ENCODE measurements at places on chromosomes 7 and 10.

DNA sequence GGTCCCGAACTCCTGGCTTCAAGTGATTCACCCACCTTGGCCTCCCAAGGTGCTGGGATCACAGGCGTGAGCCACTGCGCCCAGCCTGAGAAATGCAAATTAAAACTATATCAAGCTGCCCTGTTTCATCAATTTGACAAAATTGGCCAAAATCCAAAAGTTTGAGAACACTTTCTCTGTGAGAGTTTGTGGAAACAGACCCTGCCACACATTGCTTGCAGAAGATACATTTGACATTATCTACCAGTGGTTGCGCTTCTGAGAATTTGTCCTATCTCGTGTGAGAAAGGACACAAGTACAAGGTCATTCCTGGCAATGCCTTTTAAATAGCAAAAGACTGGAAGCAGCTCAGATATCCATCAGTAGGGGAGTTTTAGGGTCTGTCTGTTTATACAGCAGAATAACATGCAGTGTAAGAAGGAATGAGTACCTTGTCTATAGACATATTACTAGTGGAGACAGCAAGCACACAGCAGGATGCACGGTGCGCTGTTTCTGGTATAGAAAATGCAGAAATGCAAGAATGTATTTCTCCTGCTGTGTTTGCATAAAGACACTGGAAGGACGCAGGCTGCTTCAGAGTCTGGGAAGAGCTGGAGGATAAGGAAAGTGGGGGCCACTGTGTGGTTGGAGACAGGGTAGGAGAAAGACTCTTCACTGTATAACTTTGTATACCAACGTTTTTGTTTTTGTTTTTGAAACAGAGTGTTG is 4.3 kb downstream of the LHPP start:
- no peak for DNase-seq

- peak; percentile 70 for DNase-seq
Measured at GRCh38 chr7:26419198-26419597, 127.5 kb downstream of the SNX10 start.

DNA sequence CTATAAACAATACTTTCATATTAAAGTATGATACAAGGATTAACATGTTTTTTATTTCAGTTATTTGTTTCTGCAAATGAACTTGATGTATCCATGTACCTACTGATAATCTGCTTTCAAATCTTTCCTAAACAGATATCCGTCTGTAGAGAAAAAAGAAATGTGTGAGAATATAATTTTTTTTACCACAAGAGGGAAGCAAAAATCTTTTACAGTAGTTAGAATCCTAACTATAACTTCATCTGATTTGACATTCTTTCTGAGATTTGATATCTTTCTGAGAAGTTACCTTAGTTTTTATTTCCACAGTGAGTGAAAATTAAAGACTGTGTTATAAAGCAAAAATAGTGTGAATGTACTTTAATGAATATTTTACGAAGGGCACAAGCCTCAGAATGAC is 203.9 kb upstream of the PCLO start:
- peak; percentile 42 for DNase-seq

- DNase-seq = no peak
Measured at GRCh38 chr10:114283535-114284234, 44.6 kb downstream of the VWA2 start.

- DNase-seq = no peak
Measured at GRCh38 chr10:66882271-66882670, 43.6 kb upstream of the LRRTM3 start.

- DNase-seq = no peak
Measured at GRCh38 chr7:135246191-135246825, 12.7 kb downstream of the STRA8 start.

GRCh38 chr10:125105155-125105554 is 55.2 kb downstream of the CTBP2 start:
- no peak for DNase-seq

DNA sequence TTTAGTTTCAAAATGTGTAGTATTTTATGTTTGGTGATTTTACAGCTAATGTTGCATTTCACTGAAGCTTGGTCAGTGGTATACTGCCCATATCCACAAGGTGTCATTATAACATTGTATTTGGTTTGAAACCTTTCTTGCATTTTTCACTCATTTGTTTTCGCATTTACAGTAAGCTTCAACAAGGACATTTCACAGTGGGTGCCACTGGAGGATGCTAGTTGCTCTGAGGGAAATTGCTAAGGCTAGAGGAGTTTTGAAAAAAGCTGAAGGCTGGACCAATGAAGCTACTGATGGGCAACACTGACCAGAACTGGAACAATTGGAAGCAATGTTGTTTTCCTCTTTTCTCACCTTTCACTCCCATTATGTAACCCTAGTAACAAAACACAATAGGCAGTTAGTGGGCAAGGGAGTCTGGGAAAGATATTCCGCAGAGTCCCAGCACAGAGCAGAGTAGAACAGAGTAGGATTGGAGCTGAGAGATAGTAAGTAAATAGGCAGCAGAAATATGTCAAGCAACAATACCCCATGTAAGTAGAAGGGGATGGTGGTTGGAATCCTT is 23.6 kb upstream of the SRI start:
- DNase-seq = peak; percentile 54

DNA sequence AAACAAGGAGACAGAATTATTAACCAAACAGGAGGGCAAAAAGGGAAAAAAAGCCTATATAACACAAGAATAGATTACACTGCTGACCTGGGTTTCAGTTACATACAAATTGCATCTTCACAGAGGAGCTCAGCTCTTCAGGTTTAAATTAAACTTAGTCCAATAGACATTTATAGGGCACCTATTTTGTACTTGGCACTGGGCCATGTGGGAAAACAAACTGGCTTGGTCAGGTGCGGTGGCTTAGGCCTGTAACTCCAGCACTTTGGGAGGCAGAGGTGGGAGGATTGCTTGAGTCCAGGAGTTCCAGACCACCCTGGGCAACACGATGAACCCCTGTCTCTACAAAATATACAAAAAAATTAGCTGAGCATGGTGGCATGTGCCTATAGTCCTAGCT is 62.3 kb upstream of the CCDC6 start:
- DNase-seq = no peak

- no peak for DNase-seq
Measured at GRCh38 chr7:133703547-133703946, 423.6 kb upstream of the LRGUK start.

DNA sequence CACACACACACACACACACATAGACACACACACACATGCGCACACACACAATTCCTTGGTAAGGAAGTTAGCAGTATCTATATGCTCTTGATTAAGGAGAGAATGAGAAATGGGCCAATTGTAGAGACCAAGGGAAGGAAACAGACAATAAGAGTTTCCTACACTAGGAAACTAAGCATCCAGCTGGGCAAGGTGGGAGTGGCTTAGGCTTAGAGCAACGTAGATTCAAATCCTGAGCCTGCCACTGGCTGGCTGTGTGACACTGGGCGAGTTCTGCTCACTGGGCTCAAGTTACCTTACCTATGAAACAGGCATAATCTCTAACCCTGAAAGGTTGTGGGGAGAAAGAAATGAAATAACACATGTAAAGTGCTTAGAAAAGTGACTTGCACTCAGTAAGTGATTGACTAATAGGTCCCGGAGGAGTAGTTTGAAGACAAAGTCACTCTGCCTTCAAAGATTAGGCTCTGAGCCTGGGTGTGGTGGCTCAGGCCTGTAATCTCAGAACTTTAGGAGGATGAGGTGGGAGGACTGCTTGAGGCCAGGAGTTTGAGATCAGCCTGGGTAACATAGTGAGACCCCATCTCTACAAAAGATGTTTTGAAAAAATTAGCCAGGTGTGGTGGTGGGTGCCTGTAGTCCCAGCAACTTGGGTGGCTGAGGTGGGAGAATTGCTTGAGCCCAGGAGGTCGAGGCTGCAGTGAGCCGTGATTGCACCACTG is 701.4 kb downstream of the PARD3 start:
- no peak for DNase-seq

DNA sequence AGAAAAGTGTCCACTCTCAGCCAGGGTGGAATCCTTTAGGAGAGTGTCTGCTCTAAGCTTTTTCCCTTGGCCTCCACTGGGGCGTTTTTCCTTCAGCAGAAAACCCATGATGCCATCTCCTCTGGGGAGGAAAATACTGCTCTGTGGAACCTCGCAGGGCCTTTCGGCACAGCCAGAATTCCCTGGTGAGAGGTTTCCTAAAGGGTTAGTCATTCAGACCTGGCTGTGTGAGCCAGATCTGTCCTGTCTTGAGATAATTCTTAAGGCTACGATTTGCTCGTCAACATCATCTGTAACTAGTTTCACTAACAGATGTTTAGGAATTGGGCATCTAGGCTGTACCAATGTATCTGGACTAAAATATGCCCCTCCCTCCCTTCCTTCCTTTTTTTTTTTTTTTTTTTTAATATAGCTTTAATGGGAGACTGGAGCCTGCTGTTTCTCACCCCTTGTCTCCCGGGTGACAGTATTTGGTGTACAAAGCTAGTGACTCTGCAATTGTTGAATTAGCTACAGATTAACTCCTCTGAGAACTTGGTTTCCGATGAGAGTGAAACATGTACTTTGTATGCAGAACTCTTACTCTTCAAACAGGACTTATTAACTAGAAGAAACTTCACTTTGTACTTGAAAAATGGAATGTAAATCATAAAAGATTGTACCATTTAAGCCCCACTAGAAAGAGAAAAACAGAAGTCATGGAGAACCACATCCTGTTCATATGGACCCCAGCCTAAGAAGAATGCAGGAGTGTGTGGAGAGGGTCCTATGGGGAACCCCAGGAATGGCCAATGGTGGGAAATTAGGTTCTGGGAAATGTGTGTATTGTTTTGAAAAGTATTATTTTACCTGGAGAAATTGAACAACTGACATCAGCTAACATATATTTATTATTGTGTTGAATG is 230.9 kb downstream of the CAMK1D start:
- no peak for DNase-seq

DNA sequence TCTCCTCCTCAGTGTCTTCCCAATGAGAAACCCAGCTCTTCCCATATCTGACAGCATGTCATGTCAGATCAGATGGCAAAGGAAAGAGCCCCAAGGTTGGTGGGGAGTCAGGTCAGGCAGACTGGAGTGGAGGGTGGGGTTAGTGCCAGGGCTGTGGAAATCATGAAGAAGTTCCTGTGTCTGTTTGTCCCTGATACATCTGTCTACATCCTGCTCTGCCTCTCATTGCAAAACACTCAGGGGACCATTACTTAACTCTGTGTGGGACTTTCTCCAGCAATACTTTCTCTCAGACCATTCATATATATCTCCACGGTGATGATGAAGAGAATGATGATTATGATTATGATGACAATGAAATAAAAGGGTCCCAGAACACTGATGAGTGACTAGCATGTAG is 3.3 kb downstream of the PRRT4 start:
- no peak for DNase-seq

DNA sequence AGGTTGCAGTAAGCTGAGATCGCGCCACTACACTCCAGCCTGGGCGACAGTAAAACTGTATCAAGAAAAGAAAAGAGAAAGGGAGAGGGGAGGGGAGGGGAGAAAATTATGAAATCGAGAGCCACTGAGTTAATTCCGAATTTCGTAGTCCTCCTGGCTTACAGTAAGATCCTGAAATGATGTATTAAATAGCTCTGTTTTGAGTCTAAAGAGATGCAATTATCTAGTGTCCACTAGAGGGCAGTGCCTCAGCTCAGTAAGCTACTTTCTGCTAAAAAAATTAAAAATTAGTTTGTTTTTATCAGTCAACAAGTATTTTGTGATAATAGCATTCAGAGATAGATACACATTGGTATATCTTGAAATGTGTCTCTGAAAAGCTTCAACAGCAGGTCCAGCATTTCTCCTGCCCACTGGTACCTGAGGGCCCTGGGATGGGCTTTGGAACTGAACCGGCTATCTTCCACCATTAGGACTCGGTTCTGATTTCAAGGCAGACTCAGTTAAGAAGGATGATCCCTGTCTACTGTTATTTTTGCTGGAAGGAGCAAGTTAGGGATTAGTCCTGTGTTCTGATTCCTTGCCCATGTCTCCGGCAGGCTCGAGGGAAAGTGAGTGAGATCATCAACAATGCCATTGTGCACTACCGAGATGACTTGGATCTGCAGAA is 19.5 kb downstream of the TSPAN33 start:
- peak; percentile 71 for DNase-seq

Data from NCI-H2227 treated with DMSO at 0.1 percent for 48 hours (cell line).